Fibroblast of skin of back (primary cell): ENCODE measurements at places on chromosomes 3 and 15.

GRCh38 chr3:157700405-157700804 is 197.2 kb upstream of the VEPH1 start:
- DNase-seq, result no peak

DNA sequence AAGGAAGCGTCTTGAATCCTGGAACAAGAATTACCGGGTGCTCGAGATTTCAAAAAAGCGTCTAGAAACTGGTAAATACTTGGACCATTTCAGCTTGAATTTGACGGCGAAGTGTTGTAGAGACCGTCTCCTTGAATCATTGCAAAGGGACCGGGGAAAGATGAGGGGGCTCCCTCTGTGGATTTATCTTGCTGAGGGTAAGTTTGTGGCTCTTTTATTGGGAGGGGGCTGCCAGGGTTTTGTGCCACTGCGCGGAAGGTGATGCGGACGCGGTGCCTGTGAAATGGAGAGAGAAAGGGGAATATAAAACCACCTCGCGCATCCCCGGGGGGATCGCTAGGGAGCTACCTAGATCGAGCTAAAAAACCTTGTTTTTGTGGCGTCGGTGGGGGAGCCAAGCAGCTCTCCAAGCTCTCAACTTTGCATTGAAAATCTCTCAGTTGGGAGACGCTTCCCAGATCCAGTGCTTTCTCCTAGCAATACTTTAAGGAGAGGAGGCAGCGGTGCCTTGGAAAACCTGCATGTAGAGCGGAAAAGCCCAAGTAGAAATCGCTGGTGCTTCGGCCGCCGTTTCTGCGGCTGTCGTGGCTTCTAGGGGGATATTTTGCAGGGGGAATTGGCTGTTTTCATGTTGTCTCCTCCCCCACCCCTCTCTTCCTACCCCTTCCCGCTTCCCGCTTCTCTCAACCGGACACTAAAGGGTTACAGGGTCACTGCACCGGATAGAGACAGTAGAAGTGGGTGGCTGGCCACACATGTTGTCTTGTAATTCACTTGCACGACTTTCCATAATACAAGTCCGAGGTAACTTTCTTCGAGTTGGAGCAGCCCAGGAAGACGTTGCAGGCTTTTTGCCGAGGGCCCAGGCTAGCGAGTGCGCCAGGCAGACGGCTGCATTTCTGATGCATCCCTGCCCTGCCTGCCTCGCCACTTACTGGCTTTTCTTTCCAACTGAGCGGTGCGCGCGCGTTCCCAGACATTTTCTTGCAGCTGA is 187.6 kb downstream of the NLGN1 start:
- peak; percentile 65 for DNase-seq

GRCh38 chr3:122587572-122587971 is 10.1 kb downstream of the PARP15 start:
- DNase-seq, result no peak

GRCh38 chr15:79041601-79042168 is 48.9 kb downstream of the RASGRF1 start:
- no peak for DNase-seq

DNA sequence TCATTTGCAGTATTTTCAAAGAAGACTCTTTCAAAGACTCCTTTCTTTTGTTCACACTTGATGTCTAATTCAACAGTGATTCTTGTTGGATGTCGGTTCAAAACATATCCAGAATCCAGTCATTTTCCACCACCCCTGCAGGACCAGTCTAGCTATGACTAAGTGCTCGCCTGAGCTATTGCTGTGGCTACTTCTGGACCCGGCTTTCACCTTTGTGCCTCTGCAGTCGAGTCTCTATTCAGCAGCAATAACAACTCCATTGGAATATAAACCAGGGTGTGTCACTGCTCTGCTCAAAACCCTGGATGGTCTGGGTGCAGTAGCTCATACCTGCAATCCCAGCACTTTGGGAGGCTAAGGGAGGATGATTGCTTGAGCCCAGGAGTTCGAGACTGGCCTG is 55.0 kb downstream of the PRICKLE2 start:
- no peak for DNase-seq

DNA sequence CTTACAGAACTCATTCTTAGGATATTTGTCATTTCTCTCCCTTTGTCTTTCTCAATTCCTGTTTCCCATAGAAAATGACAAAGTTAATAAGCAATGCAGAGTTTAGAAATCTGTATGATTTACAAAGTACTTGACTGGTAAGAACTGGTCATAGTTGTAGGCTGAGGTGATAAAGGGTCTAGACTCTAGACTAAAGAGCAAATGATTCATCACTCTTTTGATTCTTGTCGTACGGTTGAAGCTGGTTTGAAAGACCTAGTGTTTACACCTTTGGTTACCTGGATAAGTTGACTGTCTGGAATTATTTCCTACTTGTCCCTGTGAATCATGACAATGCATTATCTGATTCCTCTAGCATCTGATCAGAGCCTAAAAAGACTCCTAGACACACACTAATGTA is 58.9 kb upstream of the TP63 start:
- DNase-seq, result peak; percentile 53

GRCh38 chr15:72758182-72758581 is 25.4 kb downstream of the ADPGK start:
- peak; percentile 98 for DNase-seq

DNA sequence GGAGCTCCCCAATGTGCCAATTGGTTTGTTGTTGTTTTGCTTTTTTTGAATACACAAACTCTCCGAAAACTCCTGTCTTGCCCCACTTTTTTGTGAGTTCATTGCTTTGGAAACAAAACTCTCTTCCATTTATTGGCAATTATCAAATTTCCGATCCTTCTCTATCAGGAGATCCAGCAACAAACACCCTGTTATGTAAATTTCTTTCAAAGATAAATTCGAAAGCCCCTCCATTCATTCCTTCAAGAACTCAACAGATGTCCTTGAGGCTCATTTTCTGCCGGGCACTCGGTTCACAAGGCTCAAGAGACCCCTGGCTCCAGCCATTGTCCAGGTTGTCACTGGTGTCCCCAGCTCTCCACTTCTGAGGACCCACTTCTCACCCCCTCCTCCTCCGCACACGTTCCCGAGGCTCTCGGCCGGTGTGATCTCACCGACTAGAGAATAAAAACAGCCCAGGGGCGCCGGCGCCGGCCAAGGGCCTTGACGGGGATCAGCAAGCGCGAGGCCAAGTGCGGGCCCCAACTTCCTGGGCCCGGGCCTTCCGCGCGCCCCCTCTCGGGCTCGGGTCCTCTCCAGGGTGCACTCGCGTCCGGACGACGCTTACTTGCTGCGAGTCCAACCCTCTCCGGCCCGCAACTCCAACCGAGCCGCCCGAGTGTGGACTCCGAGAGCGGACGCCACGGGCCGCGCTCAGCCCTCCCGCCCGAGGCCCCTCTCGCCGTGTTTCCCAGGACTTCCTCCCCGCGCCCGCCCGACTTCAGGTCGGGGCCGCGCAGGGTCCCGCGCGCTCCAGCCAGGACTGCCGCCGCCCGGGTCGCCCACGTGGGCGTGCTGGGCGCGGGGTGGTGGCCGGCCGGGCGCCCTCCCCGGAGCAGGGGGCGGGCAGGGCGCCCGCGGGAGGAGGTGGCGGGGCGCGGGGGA is 533 bp upstream of the SMAD3 start:
- no peak for DNase-seq

- peak; percentile 81 for DNase-seq
These were observed 13.1 kb downstream of the FBXL22 start for GRCh38 chr15:63610209-63610841.

DNA sequence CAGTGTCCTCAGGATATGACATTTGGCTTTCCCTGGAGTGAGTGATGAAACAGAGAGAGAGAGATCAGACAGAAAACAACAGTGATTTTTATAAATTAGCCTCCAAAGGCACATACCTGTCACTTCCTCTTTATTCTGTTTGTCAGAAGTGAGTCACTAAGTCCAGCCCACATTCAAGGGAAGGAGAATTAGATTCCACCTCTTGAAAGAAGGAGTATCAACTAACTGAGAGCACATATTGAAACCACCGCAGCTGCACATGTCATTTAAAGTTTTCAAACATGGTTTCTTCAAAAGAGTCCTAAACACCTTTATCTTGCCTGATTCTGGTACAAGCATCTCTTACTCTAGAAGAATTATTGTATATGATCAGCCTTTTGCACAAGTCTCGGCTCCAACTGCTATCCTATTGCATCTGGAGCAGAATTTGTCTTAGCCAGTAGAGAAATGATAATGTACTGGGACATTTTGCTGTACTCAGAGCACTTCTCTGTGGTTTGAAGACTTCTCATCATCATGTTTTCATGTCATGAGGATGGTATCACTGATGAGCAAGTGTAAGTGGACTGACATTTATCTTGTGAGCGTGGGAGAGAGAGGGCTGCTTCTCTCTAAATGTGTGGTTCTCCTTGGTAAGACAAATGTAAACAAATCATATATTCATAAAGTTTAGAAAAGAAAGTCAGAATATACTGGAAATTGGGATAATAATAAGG is 338.9 kb upstream of the CFAP20DC start:
- DNase-seq, result peak; percentile 8

GRCh38 chr3:195077611-195078540 is 193.1 kb downstream of the XXYLT1 start:
- DNase-seq, result no peak

- DNase-seq, result peak; percentile 40
These were observed 1.0 kb downstream of the ZFAND6 start for GRCh38 chr15:80060356-80061006.

GRCh38 chr3:143895805-143896204 is 47.5 kb upstream of the SLC9A9 start:
- DNase-seq, result peak; percentile 11

GRCh38 chr3:10368512-10368911 is 47.6 kb upstream of the SEC13 start:
- no peak for DNase-seq

- no peak for DNase-seq
These were observed 314.1 kb upstream of the LRRC3B start for GRCh38 chr3:26308454-26308853.

DNA sequence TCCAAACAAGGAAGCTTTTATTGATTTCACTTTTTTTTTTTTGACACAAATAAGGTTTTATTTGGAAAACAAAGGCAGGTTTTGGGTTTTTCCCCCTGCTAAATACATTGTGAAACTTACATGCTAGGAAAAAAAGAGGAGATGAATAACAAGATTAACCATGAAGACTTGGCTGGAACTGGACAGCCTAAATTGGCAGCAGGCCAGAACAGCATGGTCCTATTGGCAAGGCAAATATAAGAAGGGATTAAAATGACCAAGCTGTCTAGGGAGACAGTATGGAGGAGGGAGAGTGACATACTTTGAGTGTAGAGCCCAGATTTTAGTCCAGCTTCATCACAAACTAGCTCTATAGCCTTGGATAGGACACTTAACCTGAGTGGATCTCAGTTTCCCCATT is 63.9 kb upstream of the BBX start:
- peak; percentile 6 for DNase-seq

- no peak for DNase-seq
These were observed 20.3 kb downstream of the PLXNB1 start for GRCh38 chr3:48409291-48410201.

DNA sequence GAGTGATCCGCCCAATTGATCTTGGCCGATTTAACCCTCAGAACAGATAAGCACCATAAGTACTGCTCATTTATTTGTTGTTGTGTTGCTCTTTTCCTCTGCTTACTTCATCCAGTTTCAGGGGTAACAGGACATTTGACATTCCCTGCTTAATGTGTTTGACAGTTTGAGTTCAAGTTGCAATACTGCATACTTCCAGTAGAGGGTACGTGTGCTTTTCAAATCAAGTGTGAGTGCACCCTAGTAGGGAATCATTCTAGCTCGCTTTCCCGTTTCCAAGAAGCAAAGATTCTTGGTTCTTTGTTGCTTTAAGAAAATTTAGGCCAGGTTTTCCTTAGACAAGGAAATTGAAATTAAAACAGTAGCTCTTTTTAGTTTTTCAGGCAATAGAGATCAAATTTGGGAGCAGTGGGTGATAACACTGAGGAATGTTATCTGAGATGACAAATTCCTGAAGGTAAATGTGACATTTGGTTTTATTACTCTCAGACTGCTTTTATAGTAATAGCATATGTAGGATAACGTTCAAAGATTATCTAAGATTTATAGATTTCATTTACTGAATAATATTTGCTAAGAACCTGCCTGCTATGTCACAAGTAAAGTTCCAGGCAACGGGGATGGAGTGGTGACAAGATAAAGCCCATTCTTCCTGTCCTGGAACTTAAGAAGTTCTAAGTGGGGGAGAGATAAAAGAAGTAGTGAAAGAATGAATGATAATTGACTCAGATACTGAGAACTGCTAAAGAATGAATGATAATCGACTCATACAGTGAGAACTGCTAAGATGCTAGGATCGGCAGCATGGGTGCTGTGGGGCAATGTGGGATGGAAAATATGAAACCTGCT is 73.3 kb downstream of the SYNPR start:
- peak; percentile 71 for DNase-seq

- DNase-seq, result no peak
These were observed 551.1 kb upstream of the BCHE start for GRCh38 chr3:166388321-166388720.

DNA sequence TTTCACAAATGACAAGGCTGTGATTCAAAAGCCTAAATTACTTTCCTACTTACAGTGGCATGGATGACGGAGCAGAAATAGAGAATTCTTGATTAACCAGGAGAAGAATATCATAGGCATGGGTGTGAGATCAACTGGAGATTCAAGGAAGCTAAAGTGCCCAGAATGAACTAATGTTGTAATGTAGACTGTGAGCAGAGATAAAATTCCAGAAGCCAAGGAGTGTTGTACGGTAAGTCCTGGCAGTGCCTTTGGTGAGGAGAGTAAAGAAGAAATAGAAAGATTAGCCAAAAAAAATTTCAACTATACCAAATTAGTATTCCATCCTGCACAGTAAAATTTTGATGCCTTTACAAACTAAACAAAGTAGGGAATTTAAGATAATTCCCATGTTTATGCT is 75.9 kb downstream of the ZBTB20 start:
- DNase-seq, result no peak

GRCh38 chr3:136291302-136291701 is 41.2 kb downstream of the PCCB start:
- DNase-seq, result no peak

DNA sequence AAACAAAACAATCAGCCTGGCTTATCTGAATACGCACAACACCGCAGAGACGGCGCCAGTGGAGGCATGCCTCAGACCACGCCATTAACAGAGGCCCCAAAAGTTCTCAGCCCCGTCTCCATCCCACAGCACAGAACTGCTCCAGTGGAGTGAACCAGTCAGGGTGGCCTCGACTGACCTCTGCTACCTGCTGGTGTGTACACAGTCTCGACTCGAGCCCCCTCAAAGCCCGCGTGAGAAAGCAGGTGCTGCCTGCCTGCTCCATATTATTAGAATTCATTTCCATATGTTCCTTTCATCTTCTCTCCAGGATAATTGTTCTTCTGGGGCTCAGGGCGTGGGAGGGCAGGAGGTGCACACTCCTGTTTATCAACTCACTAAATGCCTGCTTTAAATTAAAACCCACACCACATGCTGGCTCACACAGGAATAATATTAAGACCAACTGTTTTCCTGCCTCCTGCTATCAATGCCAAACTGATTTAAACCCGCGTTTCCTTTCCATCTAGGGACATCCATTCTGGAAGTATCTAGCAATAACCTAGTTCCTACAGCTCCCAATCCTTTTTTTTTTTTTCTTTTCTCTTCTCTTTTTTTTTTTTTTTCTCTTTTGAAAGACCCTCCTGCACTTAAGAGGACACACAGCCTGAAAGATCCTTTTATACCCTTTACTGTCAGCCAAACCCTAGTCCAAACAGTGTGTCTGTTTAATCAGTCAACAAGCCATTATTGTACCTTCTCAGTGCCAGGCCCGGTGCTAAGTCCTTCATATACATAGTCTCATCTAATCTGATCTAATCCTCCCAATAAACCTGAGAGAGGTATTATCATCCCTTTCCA is 101.2 kb downstream of the TLE3 start:
- DNase-seq, result no peak
